NCI-H1048 (cell line): ENCODE measurements at places on chromosomes 3 and 15.

DNA sequence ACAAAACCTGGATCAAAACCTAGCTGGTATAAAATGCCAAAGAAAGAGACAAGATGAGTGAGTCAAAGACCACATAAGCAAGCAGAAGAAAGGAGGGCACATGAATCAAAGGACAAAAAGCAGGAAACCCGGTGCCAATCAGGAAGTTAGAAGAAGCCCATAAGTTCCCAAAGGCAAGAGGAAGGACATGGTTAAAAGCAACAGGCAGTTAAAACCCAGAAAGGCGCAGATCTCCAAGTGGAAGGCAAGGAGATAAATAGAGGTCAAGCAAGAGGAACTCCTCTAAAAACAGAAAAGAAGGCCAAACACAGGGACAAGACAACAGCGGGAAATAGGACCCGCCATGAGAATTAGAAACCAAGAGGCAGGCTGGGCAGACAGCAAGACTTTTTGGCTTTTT is 4.4 kb downstream of the TMOD2 start:
- DNase-seq, result no peak

GRCh38 chr15:98177966-98178592 is 217.6 kb downstream of the ARRDC4 start:
- DNase-seq, result peak; percentile 42

DNA sequence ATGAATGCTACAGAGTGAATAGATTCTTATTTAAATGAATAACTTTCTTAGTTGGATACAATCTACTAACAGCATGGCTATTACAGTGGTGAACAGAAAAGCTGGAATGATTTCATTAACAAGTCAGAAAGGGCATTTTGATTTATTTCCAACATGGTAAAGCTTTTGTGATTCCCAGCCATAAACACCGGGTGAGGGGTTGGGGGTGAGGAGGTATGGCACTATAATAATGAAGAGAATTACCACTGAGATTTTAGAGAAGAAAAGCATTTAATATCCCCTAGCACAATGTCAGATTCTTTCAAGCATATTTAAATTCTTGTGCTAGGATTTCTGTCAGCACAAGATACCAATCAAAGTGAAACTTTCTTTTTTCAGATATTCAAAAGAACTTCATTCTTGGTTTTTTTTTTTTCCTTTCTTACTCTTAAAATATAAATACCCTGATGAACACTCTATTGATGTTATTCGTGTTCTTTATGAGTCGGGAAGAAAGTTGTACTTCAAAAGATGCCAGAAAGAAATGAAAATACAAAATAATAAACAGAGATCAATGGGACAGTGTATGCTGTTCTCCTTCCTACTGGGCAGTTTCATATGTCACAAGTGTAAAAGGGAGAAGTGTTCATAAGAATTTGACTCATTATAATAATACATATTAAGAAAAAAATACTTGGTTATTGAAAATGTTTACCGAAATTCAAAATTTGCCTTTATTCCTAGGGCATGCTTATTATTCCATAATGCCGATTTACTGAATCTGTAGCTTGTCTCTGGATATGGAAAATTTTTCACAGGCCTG is 522.8 kb downstream of the CADM2 start:
- DNase-seq, result no peak

- no peak for DNase-seq
Measured at GRCh38 chr3:72359743-72360142, 488.5 kb downstream of the SHQ1 start.

DNA sequence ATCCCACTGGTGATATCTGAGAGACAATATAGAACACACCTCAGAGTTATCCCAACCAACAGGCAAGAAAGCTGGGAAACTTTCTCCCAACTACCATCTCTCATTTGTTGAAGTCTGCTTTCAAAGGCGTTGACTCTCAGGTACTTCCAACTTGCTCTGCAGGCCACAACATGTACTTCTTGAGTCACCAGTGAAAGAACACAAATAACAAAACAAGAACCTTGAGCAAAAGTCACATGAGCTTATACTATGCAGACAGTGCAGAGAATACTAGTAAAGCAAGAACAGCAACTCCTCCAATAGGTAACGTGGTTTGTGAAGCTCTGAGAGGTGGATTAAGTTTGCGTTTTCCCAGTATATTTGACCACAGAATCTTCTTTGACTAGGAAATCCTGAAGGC is 20.6 kb downstream of the SNTN start:
- no peak for DNase-seq
